ENCODE measurements at places on chromosomes 1 and 21. TPM values are rescaled to one million over a fixed set of nuclear protein-coding genes. Genes with fewer than 3 reads are reported as not detected.
A peak's percentile ranks its signal among the peaks of the same experiment; 100 is the strongest.

C4BPB gene
- 1.1 TPM for total RNA-seq

DNA sequence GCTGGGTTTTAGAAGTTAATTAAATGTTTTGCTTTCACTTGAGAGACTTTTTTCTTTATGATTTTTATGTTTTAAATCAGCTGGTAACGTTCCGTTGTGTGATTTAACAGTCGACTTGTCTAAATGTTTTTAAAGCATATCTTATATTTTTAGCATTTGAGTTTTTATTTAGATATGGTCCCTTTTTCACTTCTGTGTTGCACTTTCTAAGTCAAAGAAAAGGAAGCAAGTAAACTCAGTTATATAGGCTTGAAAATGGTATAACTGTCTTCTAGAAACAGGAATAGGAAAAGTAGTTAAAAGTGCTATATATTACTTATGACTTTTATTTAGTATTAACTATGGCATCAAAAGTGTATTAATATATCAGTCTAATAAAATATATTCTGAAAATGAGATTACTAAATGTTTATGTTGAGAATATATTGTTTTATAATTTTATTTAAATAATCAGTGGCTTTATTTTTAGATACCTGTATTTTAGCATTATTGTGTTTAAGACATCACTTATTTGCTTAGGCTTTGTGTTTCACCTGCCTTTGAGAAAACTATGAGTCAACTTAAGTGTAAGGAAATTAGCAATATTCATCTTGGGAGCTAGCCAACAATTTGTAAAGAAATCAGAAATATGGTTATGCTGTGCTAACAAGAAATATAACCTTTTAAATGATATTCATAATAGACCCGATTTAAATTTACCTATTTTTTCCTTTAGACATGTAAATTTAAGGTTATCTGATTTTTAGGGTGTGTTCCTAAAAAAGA is 60.5 kb downstream of the RABGAP1L start:
- H3K36me3 ChIP-seq: peaks cover 16% of the 10 kb centered on the region
- no peaks in the 10 kb centered on the region for H3K27me3 ChIP-seq
- no peak for DNase-seq
- H3K4me3 ChIP-seq: no peak overlapping the region
- no peak overlapping the region for H3K27ac ChIP-seq

- DNase-seq: no peak
- no peak overlapping the region for H3K4me3 ChIP-seq
- peaks cover 23% of the 10 kb centered on the region for H3K4me1 ChIP-seq
- H3K27me3 ChIP-seq: no peaks in the 10 kb centered on the region
- no peaks in the 10 kb centered on the region for H3K36me3 ChIP-seq
Measured at GRCh38 chr1:183693521-183693920, 40.4 kb upstream of the APOBEC4 start.

CELF3 gene
- not detected for total RNA-seq

DNA sequence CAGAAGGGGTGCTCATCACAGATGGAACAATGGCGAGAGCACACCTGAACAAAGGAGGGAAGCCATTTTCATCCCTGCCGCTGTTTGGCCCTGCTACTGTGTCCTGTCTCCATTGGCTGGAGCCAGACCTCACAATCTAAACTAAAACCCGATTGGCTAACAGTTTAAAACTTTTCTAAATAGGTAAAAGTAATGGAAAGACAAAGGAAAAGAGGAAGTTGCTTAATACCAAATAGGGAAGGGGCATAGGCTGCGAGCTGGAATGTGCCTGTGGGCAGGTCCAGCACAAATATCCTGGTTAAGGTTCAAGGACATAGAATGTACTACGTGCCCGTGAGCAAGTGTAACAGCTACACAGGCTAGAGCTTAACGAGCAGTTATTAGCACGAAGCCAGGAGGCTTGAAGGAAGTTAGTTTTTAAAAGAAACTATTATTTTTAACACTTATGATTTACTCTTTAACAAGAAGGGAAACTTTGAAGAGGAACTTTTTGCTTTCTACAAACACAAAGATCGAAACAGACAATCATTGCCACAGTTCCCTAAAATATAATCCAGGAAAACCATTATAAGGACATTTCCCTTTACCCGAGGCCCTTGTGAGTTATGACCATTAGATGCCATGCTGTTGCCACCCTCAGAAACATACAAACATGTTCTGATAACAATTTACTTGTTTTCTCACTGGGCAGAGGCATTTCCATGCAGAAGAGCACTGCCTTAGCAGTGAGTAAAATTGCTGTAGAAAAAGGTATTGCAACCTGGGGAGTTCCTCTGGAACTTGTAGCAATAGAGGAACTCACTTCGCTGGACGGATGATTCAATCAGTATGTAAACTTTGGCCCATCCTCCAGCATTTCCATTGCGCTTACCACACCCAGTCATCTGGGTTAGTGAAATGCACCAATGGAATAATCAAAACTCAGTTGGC is 4.8 kb upstream of the PTTG1IP start:
- H3K4me1 ChIP-seq: peaks cover 32% of the 10 kb centered on the region
- no peak overlapping the region for H3K4me3 ChIP-seq
- H3K27me3 ChIP-seq: no peaks in the 10 kb centered on the region
- H3K36me3 ChIP-seq: no peaks in the 10 kb centered on the region
- DNase-seq: no peak

- no peak overlapping the region for H3K4me3 ChIP-seq
- DNase-seq: peak; percentile 26
- no peaks in the 10 kb centered on the region for H3K27me3 ChIP-seq
Measured at GRCh38 chr21:39125752-39126485, 57.3 kb downstream of the PSMG1 start.

- H3K36me3 ChIP-seq: no peaks in the 10 kb centered on the region
- no peak overlapping the region for H3K27ac ChIP-seq
- peak; percentile 11 for DNase-seq
- H3K4me1 ChIP-seq: peaks cover 38% of the 10 kb centered on the region
Measured at GRCh38 chr1:172898866-172899265, 151.9 kb downstream of the TNFSF18 start.

RHOU gene
- total RNA-seq: 0.17 TPM

DNA sequence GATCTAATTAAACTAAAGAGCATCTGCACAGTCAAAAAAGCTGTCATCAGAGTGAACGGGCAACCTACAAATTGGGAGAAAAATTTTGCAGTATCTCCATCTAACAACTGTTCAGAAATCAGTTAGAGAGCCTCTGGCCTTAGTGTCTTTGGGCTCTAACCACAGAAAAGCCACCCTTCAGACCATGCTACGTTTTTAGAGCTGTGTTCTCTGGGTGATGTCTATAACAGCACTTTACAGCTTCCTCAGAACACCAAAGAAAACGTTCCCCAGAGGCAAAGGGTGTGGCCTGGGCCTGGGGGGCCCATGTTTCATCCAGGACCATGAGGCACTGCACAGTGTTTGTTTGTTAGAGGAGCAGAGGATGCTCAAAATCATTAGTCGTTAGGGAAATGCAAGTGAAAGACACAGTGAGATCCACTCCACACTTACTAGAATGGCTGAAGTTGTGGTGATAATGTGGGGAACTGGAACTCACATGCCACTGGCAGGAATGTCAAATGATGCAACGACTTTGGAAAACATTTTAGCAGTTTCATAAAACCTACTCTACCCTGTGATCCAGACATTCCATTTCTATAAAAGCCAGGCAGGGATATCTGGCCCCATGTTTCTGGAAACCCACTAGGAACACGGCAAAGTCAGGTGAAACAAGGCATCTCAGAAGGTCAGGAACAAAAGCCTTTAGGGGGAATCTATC is 250.4 kb upstream of the HOOK1 start:
- no peaks in the 10 kb centered on the region for H3K36me3 ChIP-seq
- DNase-seq: no peak
- no peak overlapping the region for H3K27ac ChIP-seq
- no peaks in the 10 kb centered on the region for H3K27me3 ChIP-seq
- no peak overlapping the region for H3K4me3 ChIP-seq

ZBTB8B gene
- not detected for total RNA-seq

GRCh38 chr21:39535646-39536437 is 76.9 kb upstream of the B3GALT5 start:
- no peak for DNase-seq
- H3K27ac ChIP-seq: no peak overlapping the region
- H3K4me3 ChIP-seq: no peak overlapping the region
- H3K27me3 ChIP-seq: peaks cover 11% of the 10 kb centered on the region
- no peaks in the 10 kb centered on the region for H3K36me3 ChIP-seq

- H3K27me3 ChIP-seq: peaks cover 2% of the 10 kb centered on the region
- no peak overlapping the region for H3K27ac ChIP-seq
- no peak for DNase-seq
- no peaks in the 10 kb centered on the region for H3K4me1 ChIP-seq
- H3K4me3 ChIP-seq: no peak overlapping the region
Measured at GRCh38 chr1:245226203-245226499, 71.4 kb downstream of the KIF26B start.

- H3K4me3 ChIP-seq: no peak overlapping the region
- DNase-seq: no peak
Measured at GRCh38 chr1:28134651-28135207, 41.8 kb downstream of the PTAFR start.

- peaks cover 9% of the 10 kb centered on the region for H3K27me3 ChIP-seq
- H3K4me1 ChIP-seq: peaks cover 15% of the 10 kb centered on the region
- no peak overlapping the region for H3K27ac ChIP-seq
- H3K4me3 ChIP-seq: no peak overlapping the region
Measured at GRCh38 chr21:45970674-45971615, 10.6 kb upstream of the COL6A1 start.

DNA sequence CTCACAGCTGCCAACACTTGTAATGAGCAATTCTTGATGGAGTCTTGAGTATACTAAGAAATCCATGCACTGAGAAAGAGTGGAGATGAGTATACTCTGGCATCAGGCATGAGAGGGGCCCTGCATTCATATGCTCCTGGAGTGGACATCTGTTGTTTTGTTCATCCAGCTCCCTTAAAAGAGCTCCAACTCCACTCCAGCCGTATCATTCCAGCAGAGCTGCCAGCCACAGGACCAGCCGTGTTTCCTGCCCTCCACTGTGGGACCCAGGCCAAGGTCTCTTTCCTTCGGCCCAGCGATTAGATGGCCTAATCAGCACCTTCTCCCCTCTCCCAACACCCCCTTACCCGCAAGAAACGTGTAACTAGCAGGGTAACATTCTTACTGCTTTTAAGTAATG is 144.5 kb downstream of the OMA1 start:
- no peaks in the 10 kb centered on the region for H3K4me1 ChIP-seq
- DNase-seq: no peak
- H3K36me3 ChIP-seq: no peaks in the 10 kb centered on the region
- no peak overlapping the region for H3K4me3 ChIP-seq

DNA sequence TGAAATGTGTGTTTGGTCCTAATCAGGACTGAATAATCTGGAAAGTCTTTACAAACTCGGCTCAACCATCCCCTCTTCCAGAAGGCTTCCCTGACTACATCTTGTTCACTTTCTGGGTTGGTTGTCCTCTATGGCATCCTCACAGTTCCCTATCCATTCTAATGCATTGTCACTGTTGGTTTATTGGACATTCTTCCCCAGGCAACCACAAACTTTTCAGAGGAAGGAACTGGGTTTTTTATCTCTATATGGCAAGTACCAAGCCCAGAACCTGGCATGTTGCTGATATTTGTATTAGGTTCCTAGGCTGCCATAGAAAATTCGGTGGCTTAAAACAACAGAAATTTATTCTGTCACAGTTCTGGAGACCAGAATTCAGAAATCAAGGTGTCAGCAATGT is 363.5 kb upstream of the ST6GALNAC5 start:
- H3K36me3 ChIP-seq: no peaks in the 10 kb centered on the region
- no peaks in the 10 kb centered on the region for H3K27me3 ChIP-seq
- peaks cover 14% of the 10 kb centered on the region for H3K4me1 ChIP-seq
- no peak overlapping the region for H3K4me3 ChIP-seq

GRCh38 chr1:83545066-83545862 is 453.7 kb downstream of the TTLL7 start:
- H3K4me3 ChIP-seq: no peak overlapping the region
- peaks cover 5% of the 10 kb centered on the region for H3K4me1 ChIP-seq
- no peak for DNase-seq
- H3K27ac ChIP-seq: no peak overlapping the region
- no peaks in the 10 kb centered on the region for H3K36me3 ChIP-seq

GRCh38 chr1:228794810-228795209 is 59.5 kb downstream of the RHOU start:
- peak; percentile 66 for DNase-seq
- H3K27me3 ChIP-seq: no peaks in the 10 kb centered on the region
- peaks cover 2% of the 10 kb centered on the region for H3K36me3 ChIP-seq
- no peak overlapping the region for H3K27ac ChIP-seq
- no peak overlapping the region for H3K4me3 ChIP-seq

GRCh38 chr1:7427605-7428300 is 343.3 kb upstream of the VAMP3 start:
- no peaks in the 10 kb centered on the region for H3K4me1 ChIP-seq
- no peak overlapping the region for H3K27ac ChIP-seq
- H3K27me3 ChIP-seq: no peaks in the 10 kb centered on the region
- DNase-seq: no peak
- H3K36me3 ChIP-seq: no peaks in the 10 kb centered on the region
- no peak overlapping the region for H3K4me3 ChIP-seq

- H3K27me3 ChIP-seq: no peaks in the 10 kb centered on the region
- H3K36me3 ChIP-seq: no peaks in the 10 kb centered on the region
- no peaks in the 10 kb centered on the region for H3K4me1 ChIP-seq
- no peak overlapping the region for H3K27ac ChIP-seq
Measured at GRCh38 chr1:96634883-96635282, 86.7 kb upstream of the PTBP2 start.

GRCh38 chr1:54559771-54560231 is 11.8 kb downstream of the ACOT11 start:
- no peaks in the 10 kb centered on the region for H3K36me3 ChIP-seq
- H3K4me1 ChIP-seq: peaks cover 5% of the 10 kb centered on the region
- DNase-seq: no peak
- no peaks in the 10 kb centered on the region for H3K27me3 ChIP-seq
- H3K4me3 ChIP-seq: no peak overlapping the region
- no peak overlapping the region for H3K27ac ChIP-seq

DNA sequence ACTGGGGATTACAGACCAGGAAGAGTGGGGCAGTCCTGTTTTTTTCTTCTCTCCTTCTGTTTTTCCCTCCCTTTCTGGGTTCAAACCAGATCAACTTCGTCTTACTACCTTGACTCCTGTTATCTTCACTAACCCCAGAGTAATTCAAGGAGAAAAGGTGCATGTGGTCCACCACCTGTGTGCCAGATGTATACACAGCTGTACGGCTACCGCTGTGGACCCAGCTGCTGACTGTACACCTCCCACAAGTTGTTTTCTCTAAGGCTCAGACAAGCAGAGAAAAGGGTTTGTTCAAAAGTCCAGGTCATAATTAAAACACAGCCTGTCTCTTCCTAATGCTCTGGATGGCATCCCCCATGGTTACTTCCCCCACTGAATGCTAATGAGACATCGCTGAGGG is 102.1 kb downstream of the LMX1A start:
- no peak overlapping the region for H3K27ac ChIP-seq
- H3K36me3 ChIP-seq: no peaks in the 10 kb centered on the region
- H3K4me3 ChIP-seq: no peak overlapping the region

RHCE gene
- total RNA-seq: 0.33 TPM

GRCh38 chr21:44019568-44019958 is 7.5 kb downstream of the TRAPPC10 start:
- H3K27me3 ChIP-seq: no peaks in the 10 kb centered on the region
- no peak overlapping the region for H3K4me3 ChIP-seq
- H3K27ac ChIP-seq: peak overlapping the region; percentile 69
- peaks cover 87% of the 10 kb centered on the region for H3K4me1 ChIP-seq
- no peak for DNase-seq

Measured in activated naive CD4-positive, alpha-beta T cell treated with anti-CD3 and anti-CD28 coated beads for 36 hours (primary cell).